Activated CD4-positive, alpha-beta T cell treated with anti-CD3 and anti-CD28 coated beads, Interleukin-2, Interleukin-4, amounts not matched to agents 100 ng/mL and 50 ng/mL, durations not matched to agents 16 hours and 8 hours (primary cell): ENCODE measurements at places on chromosomes 16 and 17.

GRCh38 chr16:68296291-68296690 lies 14.5 kb downstream of the SLC7A6OS start:
- no peak for DNase-seq

GRCh38 chr16:85086347-85087291 lies 25.7 kb downstream of the CIBAR2 start:
- DNase-seq = peak; percentile 75

DNA sequence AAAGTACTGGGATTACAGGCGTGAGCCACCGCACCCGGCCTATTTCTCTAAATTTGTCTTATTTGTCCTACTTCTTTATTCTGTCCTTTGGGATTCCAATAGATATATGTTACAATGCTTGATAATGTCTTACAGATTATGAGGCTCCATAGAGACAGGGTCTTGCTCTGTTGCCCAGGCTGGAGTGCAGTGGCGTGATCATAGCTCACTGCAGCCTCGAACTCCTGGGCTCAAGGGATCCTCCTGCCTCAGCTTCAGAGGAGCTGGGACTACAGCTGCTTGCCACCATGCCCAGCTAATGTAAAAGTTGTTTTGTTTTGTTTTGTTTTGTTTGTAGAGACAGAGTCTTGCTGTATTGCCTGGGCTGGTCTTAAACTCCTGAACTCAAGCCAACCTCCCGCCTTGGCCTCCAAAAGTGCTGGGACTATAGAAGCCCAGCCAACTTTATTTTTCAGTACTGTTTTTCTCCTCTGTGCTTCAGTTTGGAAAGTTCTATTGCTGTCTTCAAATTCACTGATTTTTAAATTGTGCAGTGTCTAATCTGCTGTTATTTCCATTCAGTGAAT lies 10.3 kb downstream of the ANKRD13B start:
- no peak for DNase-seq

- no peak for DNase-seq
Measured at GRCh38 chr16:12318661-12319427, 342.3 kb downstream of the SNX29 start.

GRCh38 chr17:34651402-34651811 lies 72.0 kb downstream of the TMEM132E start:
- no peak for DNase-seq

DNA sequence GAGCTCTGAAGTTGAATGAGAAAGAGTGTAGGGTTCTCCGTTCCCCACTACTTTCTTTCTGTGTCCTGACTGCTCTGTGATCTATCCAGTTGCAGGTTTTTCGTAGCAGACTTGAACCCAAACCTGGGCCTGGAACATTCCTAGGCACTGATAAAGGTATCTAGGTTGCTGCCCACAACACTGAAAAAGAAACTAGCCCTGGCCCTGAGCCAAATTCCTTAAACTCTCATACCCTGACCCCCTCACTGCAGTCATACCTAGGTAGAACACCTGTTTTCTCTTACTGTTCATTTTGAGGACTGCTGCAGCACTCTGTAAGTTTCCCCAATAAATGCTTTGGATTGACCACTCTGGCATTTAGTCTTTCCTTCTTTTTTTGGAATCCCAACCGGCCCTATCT lies 5.4 kb downstream of the HYDIN start:
- DNase-seq = no peak

DNA sequence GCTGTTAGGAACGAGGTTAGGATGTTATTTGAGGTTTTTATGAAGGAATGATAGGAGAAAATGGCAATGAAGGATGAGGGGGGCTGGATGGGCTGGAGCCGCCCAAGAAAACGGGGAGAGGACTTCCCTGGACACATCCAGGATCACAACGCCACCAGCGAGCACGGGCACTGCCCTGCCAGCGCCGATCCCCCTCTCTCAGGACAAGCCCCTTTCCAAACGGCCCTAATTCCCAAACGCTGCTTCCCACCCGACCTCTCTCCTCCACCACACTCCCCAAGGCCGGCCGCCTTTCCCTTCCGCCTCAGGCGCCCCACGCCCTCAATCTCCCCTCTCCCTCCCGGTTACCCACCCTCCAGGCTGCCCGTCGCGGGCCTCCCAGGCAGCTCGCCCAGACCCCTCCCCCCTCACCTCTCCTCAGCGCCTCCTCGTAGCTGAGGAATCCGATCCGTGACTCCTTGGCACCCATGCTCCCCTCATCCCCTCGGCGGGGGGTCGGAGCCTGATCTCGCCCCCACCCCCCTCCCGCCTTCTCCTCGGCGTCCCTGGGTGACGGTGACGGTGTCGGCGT lies 377 bp downstream of the USP32 start:
- no peak for DNase-seq

- no peak for DNase-seq
Measured at GRCh38 chr17:32625971-32626370, 139.2 kb downstream of the CDK5R1 start.

DNA sequence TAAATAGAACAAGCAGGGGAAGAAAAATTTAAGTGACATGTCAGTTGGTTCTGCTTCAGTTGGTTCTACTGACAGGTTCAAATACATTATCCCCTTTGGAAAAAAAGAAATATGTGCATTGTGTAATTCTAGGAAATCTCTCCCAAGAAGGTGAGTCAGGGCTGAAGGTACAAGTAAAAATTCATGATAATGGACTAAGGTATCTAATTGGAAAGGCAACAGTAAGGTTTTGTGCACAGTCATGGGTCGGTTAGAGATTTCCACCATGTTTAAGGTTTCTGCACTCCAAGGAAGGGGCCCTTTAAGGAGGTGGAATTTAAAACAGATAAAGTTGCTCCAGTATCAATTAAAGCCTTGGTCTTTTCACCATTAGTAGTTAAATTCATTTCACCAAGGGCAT lies 17.9 kb upstream of the B4GALNT2 start:
- DNase-seq = no peak

DNA sequence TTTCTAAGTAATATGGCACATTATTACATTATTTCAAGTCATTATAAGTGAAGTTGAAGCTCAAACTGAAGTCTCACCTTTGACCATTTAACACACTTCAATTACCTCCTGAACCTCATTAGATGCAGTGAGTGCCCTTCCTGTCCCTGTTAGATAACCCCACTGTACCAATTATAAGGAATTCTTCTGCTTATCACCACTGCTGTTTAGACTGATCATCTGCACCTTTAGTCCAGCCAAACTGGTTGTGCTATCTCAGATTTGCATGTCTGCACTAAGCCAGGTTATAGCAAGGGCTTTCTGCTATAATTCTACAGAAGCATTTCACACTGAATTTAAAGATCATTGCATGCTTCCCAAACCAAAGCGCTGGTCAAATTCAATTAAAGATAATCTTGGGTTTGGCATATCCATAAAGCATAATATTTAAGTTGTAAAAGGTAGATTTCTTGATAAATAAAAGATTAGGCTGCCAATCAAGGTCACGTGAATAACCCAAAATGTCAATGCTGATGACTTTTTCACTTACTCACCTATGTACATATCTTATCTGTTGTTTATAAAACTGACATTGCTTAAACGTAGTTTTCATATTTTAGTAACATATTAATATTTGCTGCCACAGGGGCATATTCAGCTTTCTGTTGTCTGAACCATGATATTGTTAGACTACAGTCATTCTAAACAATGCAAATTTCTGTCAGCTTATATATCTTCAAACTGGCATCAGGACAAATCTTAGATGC lies 11.9 kb downstream of the ITFG1 start:
- DNase-seq = no peak

DNA sequence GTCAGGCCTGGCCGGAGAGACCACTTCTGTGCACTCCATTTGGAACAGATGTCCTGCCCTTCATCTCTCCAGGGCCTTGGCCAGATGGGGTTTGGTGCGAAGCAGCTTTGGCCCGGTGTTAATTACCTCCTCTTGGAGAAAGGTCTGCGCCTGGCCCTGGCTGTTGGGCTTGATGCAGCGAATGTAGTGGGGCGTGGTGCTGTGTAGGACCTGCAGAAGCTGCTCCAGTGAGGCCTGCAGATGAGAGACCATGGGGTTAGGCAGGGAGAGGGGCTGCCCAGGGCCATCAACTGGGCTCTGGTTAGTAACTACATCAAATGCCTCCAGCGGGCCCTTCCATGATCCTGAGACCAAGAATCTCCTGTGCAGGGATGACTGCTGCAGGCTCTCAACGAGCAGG lies 18.7 kb downstream of the ZNHIT3 start:
- DNase-seq = no peak

- DNase-seq = no peak
Measured at GRCh38 chr17:72882426-72882825, 210.1 kb downstream of the SLC39A11 start.

DNA sequence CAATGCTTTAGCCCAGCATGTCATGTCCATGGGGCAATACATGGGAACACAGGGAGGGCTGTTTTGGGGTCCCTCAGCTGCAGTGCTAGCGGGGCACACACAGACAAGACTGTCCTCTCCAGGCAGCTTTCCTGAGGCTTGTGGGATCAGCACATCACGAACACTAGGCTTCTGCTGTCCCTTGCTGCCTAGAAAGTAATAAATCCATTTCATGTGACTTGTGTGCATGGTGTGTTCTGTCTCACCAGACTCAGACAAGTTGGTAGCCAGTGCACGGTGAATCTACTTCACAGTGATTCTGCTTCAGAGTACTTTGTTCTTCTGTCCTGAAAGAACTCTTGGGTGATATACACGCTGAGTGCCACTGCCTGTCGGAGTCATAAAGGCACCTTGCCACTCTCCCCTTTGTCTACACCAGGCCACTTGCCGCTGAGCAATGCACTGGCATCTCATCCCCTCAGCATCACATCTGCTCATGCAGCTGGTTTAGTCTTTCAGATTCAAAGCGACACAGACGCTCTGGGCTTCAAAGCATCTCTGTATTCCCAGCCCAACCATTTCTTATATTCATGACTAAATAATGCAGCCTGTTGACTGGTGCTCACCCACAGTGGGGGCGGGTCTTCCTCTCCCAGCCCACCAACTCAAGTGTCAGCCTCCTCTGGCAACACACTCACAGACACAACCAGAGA lies 95.2 kb upstream of the COX10 start:
- no peak for DNase-seq

DNA sequence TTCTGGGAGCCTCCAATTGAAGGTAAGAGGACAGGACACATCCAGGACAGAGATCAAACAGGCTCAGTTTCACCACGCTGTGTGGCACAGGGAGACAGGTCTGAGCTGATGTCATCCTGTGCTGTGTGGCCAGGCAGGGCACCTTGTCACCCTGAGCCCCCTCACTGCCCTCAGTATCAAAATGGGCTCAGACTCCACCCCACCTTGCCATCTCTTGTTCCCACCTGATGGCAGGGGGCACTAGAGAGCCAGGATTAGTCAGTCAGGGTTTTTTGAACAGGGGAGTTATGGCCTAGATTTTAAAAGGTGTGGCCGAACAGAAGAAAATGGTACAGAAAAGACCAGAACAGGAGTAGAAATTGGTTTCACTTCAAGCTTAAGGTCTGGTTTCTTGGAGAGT lies 2.6 kb downstream of the KAT2A start:
- peak; percentile 51 for DNase-seq

DNA sequence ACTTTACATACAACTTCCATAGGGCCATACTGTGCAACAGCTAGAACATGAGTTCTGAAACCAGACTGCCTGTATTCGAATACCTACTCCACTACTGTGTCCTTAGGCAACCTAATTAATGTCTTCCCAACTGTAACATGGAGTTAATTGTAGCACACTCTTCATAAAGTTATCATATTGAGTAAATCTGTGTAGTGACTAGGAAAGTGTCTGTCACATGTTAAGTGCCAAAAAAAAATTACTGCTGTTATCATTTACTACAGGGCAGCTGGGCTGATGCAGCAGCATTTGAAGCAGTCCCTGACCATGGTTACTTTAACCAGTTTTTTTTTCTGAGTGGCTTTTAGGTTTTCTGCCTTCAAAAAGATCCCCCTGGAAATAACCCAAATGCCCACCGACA lies 10.9 kb upstream of the ZNF23 start:
- DNase-seq = no peak

DNA sequence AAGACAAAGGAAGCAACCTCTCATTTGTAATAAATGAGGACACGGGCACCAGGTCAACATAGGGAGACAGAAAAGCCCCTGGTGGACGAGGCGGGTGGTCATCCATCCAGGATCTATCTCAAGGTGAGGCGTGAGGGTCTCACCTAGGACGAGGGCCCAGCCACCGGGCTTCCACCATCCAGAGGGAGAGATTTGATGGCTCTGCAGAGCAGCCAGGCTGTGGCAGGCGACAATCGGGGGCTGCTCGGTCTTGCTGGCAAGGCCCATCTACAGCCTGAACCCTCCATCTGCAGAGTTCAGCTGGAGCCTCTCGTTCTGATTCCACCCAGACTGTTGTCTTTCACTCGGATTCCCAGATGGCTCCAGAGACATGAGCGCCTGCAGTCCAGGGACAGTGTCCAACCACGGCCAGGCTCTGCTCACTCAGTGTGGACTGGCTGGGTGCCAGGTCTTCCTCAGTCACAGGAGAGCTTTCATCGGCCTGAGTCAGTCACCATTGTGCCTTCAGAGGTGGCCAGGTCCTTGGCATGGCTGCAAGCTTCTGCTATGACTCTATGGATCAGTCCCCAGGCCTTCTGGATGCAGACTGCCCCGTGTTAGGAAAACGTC lies 5.9 kb downstream of the LITAFD start:
- DNase-seq = no peak
